ENCODE measurements at places on chromosomes 1 and 21.

GRCh38 chr21:42277593-42277992 is 37.6 kb downstream of the TFF3 start:
- DNase-seq = no peak

GRCh38 chr1:42040159-42040558 is 113.1 kb upstream of the GUCA2B start:
- DNase-seq = no peak

DNA sequence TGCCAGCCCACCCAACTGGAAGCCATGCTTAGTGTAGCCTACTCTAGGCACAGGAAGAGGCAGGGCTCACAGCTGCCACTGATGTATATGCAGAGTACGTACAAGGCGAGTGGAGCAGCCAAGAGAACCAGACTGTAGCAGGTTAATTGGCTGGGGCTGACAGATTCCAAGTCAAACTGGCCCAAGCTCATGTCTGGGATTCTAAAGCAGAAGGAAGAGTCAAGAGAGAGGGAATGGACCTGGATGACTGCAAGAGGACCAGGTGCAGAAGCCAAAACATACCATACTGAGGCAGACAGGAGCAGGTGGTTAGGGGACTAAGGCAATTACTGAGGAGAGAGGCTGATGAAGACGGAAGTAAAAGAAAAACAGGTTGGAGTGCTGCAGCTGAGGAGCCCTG is 51.3 kb upstream of the LRRN2 start:
- DNase-seq = no peak

- DNase-seq = no peak
Observed at GRCh38 chr1:201825245-201825644, 3.7 kb upstream of the IPO9 start.

DNA sequence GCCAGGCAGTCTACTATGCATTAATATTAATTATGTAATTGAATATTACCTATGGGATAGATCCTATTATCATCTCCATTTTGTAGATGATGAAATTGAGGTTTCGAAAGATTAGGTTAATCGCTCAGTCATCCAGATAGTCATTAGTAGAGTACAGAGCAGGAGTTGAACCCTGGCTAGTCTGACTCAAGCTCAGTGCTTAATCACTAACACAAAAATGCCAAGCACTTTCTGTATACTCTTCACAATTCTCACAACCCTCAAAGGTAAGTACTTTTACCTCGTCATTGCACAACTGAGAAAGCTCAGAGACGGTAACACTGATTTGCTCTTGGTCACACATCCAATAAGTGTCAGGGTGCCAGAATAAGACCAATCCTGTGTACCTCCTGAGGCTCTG is 280.2 kb upstream of the PLXNA2 start:
- no peak for DNase-seq

DNA sequence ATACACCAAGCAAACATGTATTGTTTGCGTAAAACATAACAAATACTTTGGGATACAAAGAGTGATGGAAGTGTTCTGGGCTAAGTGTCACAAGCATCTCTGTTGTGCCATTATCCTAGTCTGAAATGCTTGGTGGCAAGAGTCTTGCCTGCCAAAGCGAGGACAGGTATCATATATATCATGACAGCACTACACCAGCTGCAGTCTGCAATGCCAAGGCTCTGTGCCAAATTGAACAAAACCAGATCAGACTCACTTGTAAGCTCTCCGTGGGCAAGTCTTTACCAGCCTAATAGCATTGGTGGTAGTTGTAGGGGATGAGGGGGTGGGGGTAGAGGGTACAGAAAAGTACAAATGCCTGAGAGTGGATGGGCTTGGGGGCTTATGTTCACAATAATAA is 119.2 kb downstream of the RWDD3 start:
- no peak for DNase-seq

- no peak for DNase-seq
Observed at GRCh38 chr1:159011751-159012150, 2.0 kb downstream of the IFI16 start.

- peak; percentile 25 for DNase-seq
Observed at GRCh38 chr1:23591460-23592208, 32.3 kb upstream of the ID3 start.

DNA sequence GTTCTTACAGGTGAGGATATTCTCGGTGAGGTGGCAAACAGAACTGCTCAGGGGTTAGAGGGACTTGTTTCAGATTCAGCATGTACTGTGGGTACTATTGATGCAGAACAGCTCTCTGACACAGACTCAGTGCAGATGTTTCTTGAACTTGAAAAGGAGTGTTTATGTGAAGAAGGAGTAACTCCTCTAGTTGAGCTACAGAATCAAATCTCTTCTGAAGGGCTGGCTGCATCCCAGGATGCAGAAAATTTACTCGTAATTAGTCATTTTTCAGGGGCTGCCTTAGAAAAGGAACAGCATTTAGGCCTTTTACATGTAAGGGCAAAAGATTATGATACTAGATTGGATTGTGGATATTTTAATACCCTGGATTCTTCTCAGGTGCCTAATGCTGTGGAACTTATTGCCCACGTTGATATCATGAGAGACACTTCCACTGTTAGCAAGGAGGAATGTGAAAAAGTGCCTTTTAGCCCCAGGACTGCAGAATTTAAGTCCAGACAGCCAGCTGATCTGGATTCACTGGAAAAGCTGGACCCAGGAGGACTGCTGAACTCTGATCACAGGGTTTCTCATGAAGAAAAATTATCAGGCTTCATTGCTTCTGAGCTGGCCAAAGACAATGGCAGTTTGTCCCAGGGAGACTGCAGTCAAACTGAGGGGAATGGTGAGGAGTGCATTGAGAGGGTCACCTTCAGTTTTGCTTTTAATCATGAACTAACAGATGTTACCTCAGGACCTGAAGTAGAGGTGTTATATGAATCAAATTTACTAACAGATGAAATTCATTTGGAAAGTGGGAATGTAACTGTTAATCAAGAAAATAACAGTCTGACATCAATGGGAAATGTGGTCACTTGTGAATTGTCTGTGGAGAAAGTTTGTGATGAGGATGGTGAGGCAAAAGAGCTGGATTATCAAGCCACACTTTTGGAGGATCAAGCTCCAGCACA is 79.6 kb upstream of the BMP8A start:
- no peak for DNase-seq

- DNase-seq = no peak
Observed at GRCh38 chr1:3054474-3054873, 14.5 kb upstream of the PRDM16 start.

DNA sequence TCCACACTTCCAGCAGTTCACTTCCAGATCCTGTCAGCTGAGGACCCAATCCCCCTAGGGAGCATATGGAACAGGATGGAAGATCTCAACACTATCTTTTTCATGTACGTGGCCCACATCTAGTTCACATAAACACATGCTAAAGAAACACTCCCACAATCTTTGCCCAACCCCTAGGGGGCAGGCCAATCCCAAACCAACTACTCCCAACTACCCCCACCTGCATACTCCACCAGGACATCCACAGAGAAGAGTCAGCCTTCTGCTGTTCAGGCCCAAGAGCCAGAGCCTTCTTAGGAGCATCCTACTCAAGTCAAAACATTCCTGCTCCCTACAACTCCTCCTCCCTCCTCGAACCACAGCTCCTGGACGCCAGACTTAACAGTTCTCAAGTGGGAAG is 5.6 kb upstream of the SLC5A9 start:
- DNase-seq = no peak

- DNase-seq = no peak
Observed at GRCh38 chr1:78913950-78914349, 92.6 kb downstream of the ADGRL4 start.

- no peak for DNase-seq
Observed at GRCh38 chr1:161739865-161740566, 9.6 kb upstream of the DUSP12 start.

DNA sequence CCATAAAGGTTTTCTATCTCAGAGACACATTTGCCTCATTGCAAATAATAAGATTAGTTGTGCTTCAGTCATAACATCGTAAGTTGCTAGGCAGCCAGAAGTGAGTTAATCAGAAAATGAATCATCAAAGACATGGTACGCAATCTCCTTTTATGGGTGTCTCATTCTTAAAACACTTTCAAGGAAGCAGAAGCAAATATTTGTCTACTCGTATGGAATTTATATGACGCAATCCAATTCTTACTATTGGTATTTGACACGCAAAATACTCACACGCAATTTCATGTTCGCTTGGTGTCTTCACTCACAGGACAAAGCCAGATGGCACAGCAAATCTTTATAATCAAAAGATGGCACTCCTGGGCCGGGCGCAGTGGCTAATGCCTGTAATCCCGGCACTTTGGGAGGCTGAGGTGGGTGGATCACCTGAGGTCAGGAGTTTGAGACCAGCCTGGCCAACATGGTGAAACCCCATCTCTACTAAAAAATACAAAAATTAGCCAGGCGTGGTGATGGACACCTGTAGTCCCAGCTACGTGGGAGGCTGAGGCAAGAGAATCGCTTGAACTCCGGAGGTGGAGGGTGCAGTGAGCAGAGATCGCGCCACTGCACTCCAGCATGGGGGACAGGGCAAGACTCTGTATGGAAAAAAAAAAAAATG is 56.4 kb downstream of the HLCS start:
- no peak for DNase-seq

DNA sequence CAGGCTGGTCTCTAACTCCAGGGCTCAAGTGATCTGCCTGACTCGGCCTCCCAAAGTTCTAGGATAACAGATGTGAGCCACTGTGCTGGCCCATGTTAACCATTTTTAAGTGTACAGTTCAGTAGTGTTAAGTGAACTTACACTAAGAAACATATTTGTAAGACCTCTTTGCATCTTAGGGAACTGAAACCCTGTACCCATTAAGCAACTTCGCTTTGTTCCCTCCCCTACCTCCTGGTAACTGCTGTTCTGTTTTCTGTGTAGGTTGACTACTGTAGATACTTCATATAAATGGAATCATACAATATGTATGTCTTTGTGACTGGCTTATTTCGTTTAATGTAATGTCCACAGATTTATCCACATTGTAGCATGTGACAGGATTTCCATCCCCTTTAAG is 11.0 kb downstream of the NUDC start:
- no peak for DNase-seq

GRCh38 chr1:212477680-212478466 is 45.2 kb downstream of the NENF start:
- no peak for DNase-seq

- no peak for DNase-seq
Observed at GRCh38 chr1:207644166-207644851, 624 bp upstream of the CR1L start.

GRCh38 chr1:98048751-98049325 is 128.0 kb upstream of the DPYD start:
- DNase-seq = no peak

- no peak for DNase-seq
Observed at GRCh38 chr1:216123446-216124191, 299.6 kb downstream of the USH2A start.

DNA sequence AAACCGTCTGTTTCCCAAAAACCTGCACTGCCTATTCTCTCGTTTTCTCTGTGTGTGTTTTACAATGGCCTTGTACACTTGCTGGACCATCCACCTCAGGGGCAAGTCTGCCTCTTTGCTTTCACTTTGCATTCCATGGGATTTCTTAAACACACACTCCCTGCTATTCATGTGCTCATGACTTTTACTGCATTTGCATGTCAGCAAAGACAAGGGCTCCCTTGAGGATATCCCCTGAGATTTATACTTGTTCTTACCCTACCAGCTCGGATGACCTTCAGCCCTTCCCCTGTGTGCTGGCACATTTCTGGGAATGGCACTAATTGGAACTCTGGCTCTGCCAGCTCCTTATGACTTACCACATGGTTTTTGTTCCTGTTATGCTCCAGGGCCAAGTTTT is 386.9 kb downstream of the AMY1C start:
- no peak for DNase-seq

DNA sequence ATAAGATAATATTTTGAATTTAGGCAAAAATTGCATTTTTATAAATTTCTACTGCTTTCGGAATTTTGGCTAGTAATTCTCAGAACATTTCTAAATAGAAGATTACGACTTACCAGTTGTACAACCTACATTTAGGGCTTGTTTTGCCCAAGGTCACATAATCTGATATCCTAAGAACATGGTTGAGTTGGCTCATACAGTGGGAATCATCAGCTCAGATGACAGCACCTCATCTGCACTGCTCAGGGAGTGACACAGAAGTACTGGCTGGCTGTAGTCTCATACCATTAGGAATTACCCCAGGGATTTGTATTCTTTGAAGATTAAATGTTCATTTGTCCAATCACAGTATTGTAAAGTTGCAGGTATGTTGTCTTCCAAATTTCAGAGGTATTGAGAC is 217.6 kb downstream of the ADGRL2 start:
- no peak for DNase-seq

DNA sequence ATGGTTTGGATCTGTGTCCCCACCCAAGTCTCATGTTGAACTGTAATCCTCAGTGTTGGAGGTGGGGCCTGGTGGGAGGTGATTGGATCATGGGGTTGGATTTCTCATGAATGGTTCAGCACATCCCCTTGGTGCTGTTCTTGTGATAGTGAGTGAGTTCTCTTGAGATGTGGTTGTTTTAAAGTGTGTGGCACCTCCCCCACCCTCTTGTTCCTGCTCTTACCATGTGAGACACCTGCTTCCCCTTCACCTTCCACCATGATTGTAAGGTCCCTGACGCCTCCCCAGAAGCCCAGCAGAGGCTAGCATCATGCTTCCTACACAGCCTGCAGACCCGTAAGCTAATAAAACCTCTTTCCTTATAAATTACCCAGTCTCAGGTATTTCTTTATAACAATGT is 55.8 kb downstream of the SUSD4 start:
- no peak for DNase-seq

DNA sequence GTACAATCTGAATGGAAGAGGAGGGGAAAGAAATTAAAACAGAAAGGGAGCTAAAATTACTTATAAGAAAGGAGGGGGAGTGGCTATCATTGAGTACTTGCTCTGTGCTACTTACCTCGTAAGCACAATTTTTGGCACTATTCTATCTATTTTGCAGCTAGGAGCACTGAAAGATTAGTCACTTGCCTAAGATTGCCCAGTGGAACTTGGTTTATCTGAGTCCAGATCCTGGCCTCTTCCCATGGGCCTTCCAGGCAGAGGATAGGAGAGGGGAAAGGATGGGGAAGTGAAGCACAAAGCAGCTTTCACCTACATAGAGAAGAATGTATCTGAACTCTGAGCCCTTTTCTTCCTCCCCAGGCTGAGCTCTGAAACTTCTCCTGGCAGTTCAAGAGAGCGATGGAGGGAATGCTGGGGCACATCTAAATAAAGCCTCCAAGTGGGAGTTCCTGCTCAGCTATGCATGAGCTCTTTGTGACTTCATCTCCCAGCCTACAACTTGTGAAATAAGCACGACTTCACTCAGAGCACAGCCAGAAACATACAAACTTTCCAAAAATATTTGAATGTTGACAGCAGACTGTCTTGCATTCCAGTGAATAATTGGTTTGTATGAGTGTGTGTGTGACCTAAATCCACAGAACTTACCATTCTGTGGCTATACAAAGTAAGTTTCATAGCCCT is 29.4 kb downstream of the HMGB4 start:
- DNase-seq = no peak

DNA sequence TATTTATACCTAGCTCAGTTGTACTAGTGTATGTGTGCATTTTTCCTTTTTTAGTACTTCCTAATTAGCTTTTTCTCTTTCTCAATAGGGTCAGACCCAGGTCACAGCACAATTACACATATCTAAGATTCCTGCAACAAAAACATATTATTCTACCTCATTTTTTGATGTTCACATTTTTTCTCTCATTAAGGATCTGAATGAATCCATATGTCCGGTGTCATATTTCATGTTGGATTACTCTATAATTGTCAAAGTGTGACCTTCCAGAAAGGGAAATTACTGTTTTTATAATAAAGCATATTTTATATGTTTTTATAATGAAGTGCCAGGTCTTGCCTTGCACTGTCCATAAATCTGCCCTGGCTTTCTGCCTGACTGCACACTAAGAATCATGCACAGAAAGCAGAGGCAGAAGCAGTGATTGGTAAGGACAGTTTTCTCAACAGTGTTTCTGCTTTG is 143.7 kb downstream of the KCNT2 start:
- no peak for DNase-seq

All from activated CD4-positive, CD25-positive, alpha-beta regulatory T cell (primary cell).